NCI-H1092 (cell line): ENCODE measurements at places on chromosomes 1 and 21.

GRCh38 chr1:162004441-162004950, 19.2 kb downstream of the OLFML2B start:
- DNase-seq = no peak

- DNase-seq = peak; percentile 3
Observed at GRCh38 chr1:109485001-109485400, 1.3 kb downstream of the ATXN7L2 start.

DNA sequence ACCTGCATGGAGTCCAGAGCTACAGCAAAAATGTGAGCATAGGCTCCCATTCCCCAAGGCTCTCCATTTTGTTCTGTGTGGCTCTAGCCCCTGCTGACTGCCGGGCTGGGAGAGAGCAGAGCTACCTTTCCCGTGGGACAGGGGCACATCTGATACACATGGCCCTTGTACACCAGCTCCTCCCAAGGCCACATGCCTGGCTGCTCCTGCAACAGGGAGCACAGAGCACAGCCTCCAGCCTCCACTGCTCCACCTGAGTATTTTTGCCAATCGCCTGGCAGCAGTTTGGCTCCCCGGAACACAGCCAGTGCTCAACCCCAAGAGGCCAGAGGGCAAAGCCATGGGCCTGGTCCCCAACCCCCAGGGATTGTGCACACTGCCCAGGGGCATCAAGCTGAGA, 146.5 kb downstream of the CHD1L start:
- no peak for DNase-seq

DNA sequence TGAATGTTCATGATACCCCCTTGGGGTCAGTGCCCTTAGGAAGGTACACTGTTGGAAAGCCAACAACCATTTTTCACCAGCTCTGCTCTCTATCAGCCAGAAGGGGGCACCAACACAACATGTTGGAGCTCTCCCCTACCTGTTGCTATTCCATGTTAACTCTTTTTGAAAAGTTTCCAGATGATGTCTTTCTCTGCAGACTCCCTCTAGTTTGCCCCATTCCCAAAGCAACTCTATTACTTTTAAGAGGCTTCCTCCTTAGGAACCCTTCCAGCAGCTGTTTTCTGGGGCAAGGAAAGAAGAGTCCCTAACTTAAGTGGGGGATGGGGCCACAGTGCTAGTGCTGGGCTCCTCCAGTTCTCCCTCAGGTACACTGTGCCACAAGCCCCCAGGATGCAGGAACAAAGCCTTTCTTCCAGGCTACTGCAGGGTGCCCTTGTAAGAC, 22.9 kb upstream of the NDC1 start:
- no peak for DNase-seq

DNA sequence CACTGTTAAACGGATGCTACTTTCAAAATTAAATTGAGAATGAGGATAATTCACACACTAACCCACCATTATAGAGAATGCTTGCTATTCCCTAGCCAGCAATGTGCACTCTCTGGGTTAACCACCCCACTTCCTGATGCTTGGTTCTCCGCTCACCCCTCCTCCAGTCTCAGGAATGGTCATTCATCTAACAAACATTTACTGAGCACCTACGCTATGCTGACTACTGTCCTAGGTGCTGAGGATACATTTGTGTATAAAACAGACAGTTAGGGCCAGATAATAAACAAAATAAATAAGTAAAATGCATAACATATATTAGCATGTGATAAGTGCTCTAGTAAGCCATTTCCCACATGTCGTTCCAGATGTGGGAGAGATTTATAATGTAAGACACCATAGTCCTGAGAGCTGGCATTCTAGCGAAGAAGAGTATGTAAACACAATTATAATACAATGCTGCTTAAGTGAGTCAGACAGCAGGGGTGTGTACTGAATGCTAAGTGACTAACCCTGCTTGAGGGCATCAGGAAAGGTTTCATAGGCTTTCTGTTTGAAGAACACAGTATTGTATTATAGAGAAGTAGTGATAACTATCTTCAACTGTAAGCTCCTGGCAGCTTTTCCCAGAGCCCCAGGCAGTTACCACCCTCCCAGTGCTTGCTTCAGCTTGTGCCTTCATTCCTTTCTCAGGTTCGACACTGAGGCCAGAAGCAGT, 126.7 kb upstream of the CACHD1 start:
- no peak for DNase-seq

- no peak for DNase-seq
Observed at GRCh38 chr1:54300401-54300800, 100.4 kb downstream of the MRPL37 start.

GRCh38 chr1:34330061-34330460, 153.4 kb downstream of the C1orf94 start:
- no peak for DNase-seq

DNA sequence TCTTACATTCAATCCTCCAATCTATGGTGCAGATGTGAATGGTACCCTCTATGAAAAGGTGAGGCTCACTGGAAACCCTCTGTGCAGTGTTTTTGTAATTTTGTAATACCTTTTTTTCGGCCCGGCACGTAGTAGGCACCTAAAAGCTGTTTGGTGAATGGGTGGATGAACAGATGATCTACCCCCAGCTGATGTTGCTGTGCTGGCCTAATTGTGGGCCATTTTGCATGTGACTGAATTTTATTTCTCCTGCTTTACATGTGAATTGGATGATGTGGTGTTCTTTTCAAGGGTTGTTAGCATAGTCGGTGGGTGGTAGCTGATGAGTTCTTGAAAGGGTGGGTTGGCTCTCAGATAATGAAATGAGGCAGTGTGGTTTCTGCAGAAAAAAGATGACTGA, 10.4 kb downstream of the KDM4A start:
- no peak for DNase-seq
